Hematopoietic multipotent progenitor cell treated with erythropoietin and hydrocortisone succinate and interleukin-3 and kit ligand, for 6 days (in vitro differentiated cells): ENCODE measurements at places on chromosomes 1 and 21.

DNA sequence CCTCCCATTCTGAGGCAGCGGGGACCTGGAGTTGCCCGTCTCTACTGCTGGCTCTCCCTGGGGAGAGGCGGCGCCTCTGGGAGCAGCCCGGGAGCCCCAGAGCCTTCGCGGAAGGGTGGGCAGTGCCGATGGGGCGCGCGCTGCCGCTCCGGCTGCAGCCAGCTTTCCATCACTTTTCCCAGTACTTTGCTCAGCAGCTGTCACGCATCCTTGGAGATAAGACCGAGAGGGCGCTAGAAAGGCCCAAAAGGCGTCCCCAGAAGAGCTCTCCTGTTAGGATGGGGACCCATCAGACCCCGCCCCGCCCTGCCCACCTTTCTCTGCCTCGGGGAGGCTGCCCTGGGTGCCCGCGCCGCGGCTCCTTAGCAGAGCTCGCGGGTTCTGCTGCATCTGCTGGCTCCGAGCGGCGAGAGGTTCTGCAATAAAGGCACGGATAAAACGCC lies 534 bp downstream of the KCNH1 start:
- no peak for DNase-seq

DNA sequence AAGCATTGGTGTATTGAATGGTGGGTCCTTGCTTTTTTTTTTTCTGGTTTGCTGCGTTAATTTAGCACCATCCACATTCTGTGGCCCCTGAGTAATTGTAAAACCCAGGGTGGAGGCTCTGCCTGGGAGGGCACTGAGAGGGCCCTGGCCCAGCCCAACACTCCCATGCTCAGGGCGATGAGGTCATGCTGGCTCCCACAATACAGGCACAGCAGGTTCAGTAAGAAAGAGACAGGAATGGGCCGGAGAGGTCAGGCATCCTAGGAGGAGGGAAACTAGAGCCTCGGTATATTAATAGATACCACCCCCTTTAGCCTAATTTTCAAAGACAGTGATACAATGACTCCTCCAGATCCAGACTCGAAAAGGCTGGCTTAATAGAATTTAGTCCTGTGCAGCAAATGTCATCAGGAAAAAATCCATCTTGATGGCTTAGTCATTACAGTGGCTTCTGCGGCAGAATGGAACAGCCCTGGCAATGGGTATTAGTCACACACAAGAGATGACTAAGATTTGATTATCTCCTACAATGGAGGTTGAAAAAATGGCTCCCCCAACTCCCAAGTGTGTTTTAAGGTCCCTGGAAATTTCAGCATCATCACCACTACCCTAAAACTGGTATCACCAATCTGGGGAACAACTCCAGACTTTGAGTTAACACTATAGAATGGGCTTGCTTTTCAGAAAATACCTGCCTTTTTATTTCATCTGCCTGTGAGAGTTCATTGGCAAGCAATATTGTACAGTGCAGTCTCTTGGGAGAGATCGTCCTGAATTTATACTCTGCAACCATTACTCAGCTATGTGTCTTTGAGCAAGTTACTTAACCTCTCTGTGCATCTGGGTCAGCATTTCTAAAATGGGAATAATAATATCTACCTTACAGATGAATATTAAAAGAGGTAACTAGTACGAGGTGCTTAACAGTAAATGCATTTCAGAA lies 43.9 kb upstream of the LYST start:
- peak; percentile 27 for DNase-seq

DNA sequence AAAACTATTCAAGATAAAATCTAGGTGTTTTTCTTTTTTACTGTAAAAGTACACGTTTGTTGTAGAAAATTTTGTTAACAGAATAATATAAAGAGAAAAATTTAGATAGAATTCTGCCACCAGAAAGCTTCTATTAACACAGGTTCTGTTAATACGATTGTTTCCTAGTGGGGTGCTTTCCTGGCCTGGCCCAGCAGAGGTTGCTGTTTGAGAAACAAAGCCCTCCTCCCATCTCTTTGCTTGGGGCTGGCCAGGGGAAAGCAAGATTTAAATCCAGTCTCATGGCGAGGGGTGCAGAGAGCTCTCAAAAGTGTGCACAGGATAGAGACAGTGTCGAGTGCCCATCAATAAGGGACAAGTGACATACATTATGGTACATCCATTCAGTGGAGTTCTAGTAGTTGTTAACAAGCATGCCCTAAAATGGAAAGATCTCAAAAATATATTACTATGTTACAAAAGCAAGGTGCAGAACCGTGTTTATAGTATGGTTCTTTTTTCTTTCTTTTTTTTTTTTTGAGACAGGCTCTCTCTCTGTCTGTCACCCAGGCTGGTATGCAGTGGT lies 14.6 kb upstream of the ACBD3 start:
- peak; percentile 60 for DNase-seq

GRCh38 chr1:55284856-55285255 lies 69.7 kb upstream of the USP24 start:
- DNase-seq, result peak; percentile 69

- DNase-seq, result no peak
Observed at GRCh38 chr1:107181253-107181969, 40.6 kb downstream of the NTNG1 start.

DNA sequence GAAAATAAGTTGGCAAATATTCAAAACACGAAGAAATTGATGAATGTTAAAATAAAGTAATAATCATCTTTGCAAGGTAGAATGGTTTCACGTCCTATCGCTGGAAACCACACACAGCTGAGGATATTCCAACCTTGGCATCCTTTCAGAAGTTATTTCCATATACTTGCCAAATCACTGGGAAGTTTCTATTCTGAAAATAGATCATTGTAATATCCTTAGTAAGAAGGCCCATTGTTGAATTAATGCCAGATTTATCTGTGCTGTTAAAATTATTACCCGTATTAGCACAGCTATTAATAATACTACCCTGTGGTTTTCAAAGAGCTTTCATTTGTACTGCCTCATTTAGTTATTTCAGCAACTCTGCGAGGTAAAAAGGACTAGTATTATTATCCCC lies 81.1 kb downstream of the OLFM3 start:
- no peak for DNase-seq

GRCh38 chr1:57881639-57882038 lies 457.8 kb upstream of the DAB1 start:
- no peak for DNase-seq
